ENCODE measurements at places on chromosomes 12 and 14.

GRCh38 chr12:66755727-66756395 lies 77.0 kb upstream of the GRIP1 start:
- no peak for DNase-seq

GRCh38 chr12:119230807-119231206 lies 52.1 kb downstream of the HSPB8 start:
- DNase-seq, result no peak

DNA sequence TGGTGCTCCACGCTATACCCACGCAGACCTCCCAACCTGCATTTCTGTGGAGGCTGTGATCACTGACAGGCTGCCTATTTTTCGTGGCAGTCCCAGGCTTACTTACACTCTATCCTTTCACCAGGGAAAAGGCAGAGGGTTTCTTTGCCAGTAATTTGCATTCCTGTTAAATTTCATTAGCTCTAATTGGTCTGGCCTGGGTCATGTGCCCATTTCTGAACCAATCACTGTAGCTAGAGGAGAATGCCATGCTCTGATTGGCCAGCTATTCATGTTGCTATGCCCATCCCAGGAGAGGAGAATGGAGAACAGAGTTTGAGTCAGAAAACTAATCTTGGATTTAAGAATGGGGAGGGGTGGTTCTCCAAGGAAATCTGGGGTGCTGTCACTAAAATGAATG lies 43.2 kb upstream of the TUNAR start:
- no peak for DNase-seq

GRCh38 chr14:104392396-104393198 lies 187.0 kb upstream of the C14orf180 start:
- no peak for DNase-seq

DNA sequence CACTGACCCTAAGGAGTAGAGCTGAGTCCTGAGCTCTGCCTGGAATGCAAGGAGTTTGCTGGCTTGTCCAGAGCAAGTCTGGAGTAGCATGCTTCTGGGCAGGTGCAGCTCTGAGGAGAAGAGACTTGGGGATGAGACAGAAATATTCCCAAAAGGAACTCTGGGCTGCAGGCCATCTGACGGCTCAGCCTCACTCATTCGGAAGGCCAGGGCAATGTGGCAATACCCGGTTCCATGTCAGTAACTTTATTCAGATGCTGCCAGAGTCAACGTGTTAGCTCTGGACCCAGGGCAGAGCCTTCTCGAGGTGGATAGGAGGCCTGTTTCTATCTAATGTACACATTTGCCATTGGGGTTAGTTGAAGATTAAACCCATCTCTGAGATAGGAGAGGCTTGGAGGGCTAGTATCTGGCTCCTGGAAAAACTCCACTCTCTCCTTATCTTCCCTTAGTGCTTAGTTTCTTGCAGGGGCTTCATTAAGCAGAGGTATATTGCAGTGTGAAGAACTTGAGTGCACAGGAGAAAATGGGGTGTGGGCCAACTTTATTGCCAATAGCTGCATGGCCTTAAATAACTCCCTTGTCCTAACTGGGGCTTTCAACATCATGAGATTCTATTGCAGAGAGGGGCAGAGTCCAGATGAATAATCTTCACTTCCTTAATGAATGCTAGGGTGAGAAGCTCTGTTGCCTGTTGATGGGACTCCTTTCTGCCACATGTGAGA lies 65.6 kb downstream of the NTF3 start:
- DNase-seq, result no peak

GRCh38 chr12:32462908-32463307 lies 63.5 kb downstream of the FGD4 start:
- DNase-seq, result no peak

DNA sequence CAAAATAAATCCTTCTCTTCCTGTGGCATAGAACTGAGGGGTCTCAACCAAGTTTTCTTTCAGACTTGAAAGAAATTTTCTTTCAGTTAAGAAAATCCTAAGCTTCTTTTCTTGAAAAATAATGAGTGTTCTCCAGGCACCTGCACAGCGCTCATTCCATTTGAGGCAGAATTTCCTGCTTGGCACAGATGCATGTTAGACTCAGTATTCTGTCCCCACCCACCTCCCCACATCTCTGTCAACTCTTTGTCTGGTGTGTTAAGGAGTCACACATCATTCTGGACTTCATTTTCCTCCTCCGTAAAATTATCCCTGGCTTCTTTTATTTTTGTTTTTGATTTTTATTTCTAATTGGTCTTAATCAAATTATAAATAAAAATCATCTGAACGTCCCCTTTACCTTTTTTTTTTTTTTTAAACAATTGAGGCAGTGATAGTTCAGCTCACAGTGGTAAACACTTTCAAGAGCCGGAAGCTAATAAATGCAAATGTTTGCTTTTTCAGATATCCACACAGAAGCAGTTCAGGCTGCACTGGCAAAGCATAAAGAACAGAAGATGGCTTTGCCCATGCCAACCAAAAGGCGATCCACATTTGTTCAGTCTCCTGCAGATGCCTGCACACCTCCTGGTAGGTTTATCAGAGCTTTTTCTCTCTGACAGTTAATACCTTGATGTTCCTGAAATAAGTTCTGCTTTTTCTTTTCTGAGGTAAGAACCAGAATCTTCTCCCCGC lies 104.0 kb upstream of the ATF1 start:
- DNase-seq, result no peak

- DNase-seq, result no peak
These were observed 49.7 kb downstream of the TSPAN11 start for GRCh38 chr12:30976206-30976605.

DNA sequence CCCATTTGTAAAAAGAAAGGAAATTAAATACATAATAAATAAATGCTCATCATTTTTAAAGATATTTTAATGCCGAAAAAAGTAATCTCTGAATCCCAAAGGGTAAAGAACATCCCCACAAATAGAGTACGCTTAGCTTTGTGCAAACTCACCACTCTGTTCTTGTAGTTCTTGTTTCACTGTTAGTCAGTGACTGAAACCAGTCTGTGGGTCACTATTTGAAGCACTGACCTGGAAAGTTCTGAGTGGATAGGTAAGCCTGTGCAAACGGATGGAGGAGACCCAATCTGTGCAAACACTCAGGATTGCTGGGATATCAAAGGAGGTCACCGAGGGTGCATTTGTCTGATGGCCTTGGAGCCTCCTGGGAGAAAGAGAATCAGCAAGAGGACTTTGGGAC lies 68.1 kb upstream of the TSPAN11 start:
- no peak for DNase-seq

- no peak for DNase-seq
These were observed 110.7 kb downstream of the SLC38A6 start for GRCh38 chr14:61091657-61092273.

- no peak for DNase-seq
These were observed 23.1 kb downstream of the IQSEC3 start for GRCh38 chr12:89653-90052.

- DNase-seq, result peak; percentile 27
These were observed 127.0 kb downstream of the ERC1 start for GRCh38 chr12:1117970-1118563.

DNA sequence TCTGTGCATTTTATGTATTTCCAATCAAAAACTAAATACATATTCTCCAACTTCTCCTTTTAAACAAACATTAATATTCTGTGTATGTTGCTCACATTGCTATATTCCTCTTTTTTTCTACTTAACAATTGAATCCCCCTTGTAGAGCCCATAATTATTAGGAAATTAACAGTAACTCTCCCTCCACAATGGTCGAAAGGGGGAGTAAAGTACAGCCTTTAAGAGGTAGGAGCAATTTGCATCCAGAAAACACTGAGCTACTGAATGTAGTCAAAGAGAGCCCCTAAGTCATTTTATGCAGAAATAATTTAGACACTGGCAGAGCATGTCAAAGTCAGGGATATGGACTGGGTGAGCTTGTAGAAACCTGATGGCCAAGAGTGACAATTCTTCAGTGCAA lies 57.2 kb upstream of the SCN8A start:
- no peak for DNase-seq

- DNase-seq, result no peak
These were observed 391.6 kb downstream of the ZFP36L1 start for GRCh38 chr14:68401317-68401716.

GRCh38 chr14:105647784-105648608 lies 121.6 kb downstream of the TMEM121 start:
- peak; percentile 91 for DNase-seq

DNA sequence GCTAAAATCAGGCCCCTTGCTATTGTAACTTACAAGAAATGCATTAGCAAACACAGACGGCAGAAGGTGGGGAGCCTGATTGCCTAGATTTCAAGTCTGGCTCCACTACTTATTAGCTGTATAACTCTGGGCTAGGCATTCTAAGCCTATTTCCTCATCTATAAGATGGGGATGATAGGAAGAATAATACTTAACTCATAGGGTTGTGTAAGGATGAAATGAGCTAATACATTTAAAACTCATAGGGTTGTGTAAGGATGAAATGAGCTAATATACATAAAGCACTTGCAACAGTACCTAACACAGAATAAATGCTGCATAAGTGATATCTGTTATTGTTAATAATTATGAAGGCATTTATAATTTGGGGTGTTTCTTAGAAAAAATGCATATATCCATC lies 60.1 kb upstream of the DIO2 start:
- DNase-seq, result no peak

DNA sequence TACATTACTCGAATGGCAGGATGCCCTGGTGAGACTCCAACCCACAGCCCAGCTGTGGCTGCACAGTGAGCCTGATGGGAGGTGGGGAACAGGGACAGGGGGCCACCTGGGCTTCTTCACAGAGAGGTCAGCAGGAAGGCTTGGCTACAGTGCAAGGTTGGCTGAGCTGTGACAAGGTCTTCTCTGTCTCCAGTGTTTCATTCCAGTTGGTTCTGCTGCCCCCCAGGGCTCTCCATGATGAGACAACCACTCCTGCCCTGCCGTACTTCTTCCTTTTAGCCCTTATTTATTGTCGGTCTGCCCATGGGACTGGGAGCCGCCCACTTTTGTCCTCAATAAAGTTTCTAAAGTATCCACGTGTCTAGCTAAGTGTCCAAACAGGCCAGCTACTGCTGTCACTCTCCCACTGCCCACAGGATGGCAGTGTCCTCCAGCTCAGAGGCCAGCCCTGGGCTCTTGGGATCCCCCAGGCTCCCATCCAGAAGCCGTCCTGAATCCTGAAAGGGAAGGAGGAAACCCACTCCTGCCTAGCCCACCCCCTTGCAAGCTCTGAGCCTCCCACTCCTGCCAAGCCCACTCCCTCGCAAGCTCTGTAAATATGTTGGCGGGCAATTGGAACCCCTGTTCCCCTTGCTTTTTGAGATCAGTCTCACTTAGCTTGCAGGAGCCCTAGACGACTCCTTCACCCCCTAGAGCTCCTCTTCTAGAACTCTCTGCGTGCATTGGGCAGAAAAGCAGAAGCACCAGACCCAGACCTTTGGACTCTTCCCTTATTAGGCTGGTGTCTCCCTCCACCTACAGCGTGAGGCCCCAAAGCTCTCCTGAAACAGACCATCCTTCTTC lies 5.4 kb downstream of the C1QL4 start:
- no peak for DNase-seq

- DNase-seq, result no peak
These were observed 1.4 kb downstream of the FOXA1 start for GRCh38 chr14:37593511-37594237.

DNA sequence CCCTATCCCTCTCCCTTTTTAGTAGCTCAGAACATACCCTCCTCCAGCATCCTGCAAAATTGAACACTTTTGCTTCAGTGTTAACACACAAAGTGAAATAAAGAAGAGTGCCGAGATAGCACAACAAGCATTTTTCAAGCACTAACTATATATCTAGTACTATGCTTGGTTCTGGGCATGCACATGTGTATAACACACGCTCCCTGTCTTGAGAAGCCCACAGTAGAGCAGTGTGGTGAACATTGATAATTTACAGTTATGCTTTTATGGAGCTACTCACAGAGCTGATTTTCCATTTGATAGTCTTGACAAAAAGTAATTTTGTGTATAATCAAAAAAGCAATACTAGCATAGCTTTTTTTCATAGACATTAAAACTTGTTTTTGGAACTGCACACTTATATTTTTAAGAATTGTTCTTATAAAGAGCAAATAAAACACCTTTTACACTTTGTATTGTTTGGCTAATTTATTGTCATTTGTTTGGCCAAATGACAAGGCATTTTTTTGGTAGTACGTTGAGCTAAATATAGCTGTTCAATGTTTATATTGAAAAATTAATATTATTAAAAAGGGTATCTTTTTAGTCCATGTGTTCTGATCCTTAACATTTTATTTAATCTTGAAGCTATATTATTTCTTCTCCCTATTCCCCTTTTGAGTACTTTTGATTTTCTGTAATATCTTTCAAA lies 39.7 kb downstream of the LEMD3 start:
- DNase-seq, result no peak

DNA sequence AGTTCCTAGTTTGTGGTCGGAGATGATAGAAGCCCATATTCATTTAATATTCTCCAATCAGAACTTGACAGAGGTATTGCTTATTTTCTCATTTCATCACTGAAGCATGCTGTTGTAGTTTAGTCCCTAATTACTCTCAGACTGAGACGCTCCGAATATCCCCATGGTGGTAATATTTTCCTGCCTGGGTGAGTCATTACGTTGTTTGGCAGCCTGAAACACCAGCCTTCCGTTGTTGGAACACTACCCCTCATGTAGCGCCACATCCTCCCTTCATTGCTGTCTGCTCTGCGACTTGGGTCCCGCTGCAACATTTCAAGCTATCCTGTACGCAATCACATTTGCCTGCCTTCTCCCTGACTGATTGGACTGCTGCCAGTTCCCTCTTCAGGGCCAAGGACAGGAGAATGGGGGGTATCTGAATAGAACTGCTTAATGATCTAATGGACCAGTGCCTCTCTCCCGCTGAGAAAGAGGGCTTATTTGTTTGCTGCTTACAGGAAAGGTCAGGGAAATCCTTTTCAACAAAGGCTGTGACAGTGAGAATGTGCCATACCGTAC lies 369.1 kb downstream of the NPAS3 start:
- DNase-seq, result no peak

- DNase-seq, result peak; percentile 39
These were observed 702 bp downstream of the FAM222A start for GRCh38 chr12:109714141-109714912.

- DNase-seq, result no peak
These were observed 59.1 kb downstream of the ISCA2 start for GRCh38 chr14:74552623-74553022.

- DNase-seq, result no peak
These were observed 41.4 kb downstream of the FUT8 start for GRCh38 chr14:65453807-65454480.

DNA sequence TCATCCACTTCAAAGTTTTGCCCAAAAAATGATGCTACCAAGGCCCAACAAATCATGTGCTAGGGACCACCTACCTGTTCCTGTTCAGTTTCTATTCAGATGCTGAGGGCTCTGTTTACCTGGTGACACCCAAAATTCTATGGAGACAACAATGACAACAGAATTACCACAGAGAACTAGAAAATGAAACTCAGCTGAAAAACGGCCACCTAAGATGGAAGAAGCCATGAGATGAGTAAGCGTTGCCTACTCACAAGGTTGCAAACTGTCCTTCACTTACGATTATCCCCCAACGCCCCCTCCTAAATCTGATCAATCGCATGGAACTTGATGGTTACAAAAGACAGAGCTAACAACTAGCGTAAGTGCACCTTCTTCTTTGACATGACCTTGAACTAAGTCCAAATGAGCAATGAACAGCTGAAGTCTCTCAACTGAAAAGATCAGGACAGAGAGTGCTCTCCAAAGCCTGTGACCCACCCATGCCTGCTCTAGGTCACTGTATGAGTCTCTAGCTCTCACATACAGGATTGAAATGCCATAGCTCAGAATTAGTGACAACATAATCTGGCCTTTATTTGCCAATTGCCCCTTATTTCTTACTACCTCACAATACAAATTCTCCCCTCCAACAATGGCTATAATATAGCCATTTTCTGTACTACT lies at the start of gene RNASE11:
Gene RNASE11, minus strand, starts transcription at position 513 of the 666 bp plus-strand sequence.
- DNase-seq, result no peak

- no peak for DNase-seq
These were observed 88.2 kb upstream of the PAWR start for GRCh38 chr12:79778802-79779448.

All from stimulated activated naive B cell treated with anti-CD40 and anti-IgM and Interleukin-4, amounts not matched to agents 10 μg/mL and 1 μg/mL and 100 μg/mL, for 72 hours (primary cell).